ENCODE measurements at places on chromosomes 3 and 15. TPM values are rescaled to one million over a fixed set of nuclear protein-coding genes. Genes with fewer than 3 reads are reported as not detected.

The PLA2G4D gene
- not detected for total RNA-seq

The CRYBG3 gene
- total RNA-seq = 14.7 TPM

The SHF gene
- total RNA-seq = 4.4 TPM

The TIGIT gene
- total RNA-seq = not detected

The CFAP92 gene
- 0.36 TPM for total RNA-seq

The LRRC31 gene
- not detected for total RNA-seq

The GPR62 gene
- not detected for total RNA-seq

The LRRC2 gene
- total RNA-seq = 0.12 TPM

The IGSF11 gene
- 0.39 TPM for total RNA-seq

The ADAMTS17 gene
- total RNA-seq = 1.6 TPM

The CYP8B1 gene
- not detected for total RNA-seq

DNA sequence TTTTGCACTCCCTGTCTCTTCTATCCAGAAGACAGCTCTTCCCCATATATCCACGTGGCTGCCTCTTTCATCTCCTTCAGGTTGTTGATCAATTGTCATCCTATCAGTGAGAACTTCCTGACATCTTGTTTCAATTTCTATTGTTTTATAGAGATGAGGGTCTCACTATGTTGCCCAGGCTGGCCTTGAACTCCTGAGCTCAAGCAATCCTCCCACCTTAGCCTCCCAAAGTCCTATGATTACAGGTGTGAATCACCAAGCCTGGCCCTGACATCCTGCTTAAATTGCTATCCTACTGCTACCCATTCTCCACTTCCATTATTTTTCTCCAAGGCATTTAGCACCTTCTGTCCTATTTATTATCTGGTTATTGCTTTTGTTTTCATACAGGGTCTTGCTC lies 44.9 kb upstream of the IREB2 start:
- DNase-seq = no peak

- no peak for DNase-seq
These were observed 54.2 kb downstream of the B3GALNT1 start for GRCh38 chr3:161050935-161051334.

- no peak for DNase-seq
These were observed 9.1 kb upstream of the CALML4 start for GRCh38 chr15:68213991-68214837.

DNA sequence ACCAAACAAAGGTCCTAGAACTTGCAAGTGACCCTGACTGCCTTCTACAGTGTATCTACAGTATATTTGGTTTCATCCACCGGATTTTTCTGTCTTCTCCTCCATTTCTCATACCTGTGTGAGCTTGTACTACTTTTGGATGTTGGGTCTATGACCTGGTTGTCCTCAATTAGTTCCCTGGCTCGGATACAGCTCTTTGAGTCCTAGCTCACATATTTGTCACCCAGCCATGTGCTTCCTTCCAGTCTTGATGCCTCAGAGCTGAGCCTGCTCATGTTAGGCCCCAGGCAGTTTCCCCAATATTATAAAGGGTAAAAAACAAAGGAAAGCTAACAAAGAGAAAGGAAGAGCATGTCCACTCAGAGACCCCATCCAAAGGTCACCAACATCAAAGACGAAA lies 28.2 kb downstream of the ZNF385D start:
- DNase-seq = no peak

DNA sequence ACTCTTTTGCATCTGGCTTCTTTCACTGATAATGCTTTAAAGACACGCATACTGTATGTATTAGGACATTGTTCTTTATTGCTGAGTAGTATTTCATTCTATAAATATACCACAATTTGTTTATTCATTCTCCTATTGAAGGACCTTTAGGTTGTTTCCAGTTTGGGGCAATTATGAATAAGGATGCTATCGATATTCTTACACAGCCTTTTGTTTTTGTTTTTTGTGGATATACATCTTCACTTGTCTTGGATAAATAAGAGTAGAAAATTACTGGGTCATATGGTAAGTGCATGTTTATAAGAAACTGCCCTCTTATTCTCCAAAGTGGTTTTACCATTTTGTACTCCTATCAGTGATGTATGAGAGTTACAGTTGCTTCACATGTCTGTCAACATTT lies 61.8 kb upstream of the GOLGA6B start:
- DNase-seq = no peak

- DNase-seq = no peak
These were observed 32.8 kb upstream of the NFKBIZ start for GRCh38 chr3:101816215-101817149.

DNA sequence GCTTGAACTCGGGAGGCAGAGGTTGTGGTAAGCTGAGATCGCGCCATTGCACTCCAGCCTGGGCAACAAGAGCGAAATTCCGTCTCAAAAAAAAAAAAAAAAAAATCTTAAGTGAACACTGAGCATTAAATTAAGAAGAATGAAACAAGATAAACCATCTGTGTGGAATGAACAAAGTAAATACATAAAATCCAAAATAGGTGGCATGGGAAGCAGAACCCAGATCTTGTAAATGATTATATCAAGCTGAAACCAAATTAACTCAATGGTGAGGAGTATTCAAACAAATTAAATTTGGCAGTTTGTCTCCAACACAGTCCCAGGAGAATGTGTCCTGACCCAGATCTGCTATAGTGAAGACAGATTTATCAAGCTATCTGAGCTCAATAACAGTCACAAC lies 32.1 kb downstream of the STAG1 start:
- no peak for DNase-seq

DNA sequence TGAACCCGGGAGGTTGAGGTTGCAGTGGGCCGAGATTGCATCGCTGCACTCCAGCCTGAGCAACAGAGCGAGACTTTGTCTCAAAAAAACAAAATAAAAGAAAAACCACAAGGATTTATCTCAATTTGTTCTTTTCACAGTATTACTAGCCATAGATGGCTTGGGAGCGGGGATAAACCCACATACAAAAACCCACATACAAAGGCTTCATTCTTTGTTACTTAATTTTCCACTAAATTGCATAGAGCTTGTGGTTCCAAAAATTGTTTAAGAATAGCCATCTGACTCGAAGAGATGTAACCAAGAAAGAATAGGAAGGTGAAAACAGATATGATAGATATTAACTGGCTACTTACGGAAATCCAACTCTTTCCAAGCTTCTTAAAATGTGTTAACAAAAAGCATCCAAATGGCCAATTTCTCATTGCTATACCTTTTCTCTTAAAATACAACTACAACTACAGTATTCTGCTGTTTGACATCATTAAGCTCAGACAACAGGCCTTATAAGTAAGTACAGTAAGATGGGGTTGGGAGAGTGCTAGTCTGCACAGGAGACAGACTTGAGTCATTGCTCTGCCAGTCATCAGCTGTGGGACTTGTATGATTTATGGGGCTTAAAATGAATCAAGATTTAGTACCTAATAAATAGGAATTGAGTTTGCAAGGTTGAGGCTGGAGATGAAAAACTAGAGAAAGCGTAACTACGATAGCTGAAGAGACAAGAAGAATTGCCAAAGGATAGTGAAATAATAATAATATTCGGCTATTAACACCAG lies 96.6 kb upstream of the PLXND1 start:
- DNase-seq = peak; percentile 4

DNA sequence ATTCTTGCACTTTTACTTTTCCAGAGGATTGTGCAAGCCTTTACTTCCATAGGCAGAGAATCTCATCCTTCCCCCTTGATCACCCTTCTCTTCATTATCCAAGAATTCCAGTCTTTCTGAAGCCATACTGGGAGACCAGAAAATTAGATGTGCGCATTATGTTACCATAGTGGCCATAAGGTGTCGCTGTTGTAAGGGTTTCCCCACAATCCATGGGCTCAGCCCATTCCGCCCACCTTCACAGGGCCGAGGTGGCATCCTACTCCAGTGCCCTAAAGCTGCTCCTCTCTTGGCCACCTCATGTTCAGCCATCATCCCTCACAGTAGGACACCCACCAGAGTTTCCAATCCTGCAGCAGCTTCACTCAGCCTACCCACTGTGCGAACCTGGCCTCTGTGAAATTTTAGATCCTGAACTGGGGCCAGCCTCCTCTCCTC lies 35.0 kb downstream of the CTSH start:
- DNase-seq = peak; percentile 51

- no peak for DNase-seq
These were observed 9.5 kb downstream of the EDEM1 start for GRCh38 chr3:5197022-5197421.

DNA sequence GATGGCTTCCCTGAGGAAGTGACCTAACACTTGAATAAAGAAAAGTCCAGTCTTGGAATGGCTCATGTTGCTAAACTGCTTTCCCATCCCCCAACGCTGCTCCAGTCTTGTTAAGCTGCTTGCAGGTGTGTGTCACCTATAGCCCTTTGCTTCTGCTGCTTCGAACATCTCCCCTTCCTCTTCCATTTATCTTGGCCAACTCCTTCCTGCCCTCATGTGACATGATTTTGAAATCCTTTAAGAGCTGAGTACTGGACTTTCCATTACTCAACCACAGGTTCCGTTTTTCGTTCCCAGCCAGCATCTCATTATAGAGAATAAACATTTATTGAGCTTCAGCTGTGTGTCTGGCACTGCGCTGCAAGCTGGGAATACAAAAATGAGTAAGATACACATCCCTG lies 1.7 kb downstream of the ATG7 start:
- DNase-seq = no peak

DNA sequence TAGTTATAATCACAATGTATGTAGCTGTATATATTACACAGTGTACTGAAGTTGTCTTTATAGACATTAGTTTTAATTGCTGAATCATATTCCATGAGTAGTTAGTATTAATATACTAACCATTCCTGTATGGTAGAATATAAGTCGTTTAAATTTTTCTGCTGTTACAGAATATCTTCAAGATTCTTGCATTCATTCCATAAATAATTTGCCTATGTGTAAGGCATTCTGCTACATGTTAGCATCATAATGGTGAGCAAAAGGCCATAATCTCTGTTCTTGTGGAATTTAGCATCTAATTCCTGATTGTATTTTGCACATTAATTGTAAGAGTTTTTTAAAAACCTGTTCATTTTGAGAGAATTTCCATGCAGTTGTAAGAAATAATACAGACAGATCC lies 14.1 kb downstream of the GYG1 start:
- no peak for DNase-seq

GRCh38 chr3:186814100-186814499 lies 7.8 kb upstream of the RFC4 start:
- no peak for DNase-seq

GRCh38 chr3:45425237-45425933 lies 37.0 kb downstream of the LARS2 start:
- DNase-seq = no peak

DNA sequence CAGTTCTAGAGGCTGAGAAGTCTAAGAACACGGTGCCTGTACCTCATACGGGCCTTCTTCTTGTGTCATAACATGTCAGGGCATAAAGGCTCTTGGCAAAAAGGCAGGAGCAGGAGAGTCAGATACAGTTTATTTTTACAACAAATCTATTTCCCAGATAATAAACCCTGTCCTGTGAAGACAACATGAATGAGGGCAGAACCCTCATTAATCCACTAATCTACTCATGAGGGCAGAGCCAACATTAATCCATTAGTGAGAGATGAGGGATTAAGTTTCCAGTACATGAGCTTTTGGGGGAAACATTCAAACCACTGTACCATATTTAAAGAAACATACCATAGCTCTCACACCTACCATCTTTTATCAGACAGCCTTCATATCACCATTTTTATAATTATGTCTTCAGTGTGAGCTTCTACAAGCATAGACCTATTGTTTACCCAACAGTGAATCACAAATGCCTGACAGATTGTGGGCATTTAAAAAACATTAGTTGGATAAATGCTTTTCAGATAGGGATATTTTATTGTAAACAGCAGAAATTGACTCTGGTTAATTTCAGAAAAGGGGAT lies 645.8 kb downstream of the GRM7 start:
- no peak for DNase-seq

DNA sequence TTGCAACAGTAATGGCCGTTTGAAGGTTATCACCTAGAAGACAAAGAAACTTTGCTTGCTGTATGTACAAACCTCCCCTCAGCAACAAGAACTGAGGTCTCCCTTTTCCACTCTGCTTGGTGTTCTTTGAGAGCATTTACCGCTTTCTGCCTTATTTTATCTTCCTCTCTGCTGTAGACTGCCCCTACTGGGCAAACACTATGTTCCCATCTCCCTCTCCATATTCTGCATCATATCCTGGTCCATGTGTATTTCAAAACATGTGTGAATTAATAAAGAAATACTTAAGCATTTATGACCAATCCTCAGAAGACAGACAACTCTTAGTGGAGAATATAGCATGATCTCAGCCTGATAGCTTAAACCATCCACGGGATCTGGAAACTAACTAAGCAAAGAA lies 64.4 kb downstream of the ATP13A5 start:
- no peak for DNase-seq

DNA sequence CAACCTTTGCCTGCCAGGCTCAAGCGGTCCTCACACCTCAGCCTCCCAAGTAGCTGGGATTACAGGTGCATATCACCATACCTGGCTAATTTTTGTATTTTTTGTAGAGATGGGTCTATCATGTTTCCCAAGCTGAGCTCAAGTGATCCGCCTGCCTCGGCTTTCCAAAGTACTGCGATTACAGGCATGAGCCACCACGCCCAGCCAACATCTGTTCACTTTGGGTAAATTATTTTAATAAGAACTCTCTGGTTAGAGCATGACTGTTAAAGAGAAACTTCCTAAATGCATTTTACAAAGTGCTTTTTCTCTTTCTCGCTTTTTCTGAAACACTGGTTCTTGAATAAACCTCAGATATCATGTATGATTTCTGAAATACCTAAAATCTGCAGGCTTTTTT lies 172.5 kb downstream of the PTPRG start:
- DNase-seq = no peak

GRCh38 chr3:126434264-126434590 lies 39.5 kb downstream of the CFAP100 start:
- no peak for DNase-seq

DNA sequence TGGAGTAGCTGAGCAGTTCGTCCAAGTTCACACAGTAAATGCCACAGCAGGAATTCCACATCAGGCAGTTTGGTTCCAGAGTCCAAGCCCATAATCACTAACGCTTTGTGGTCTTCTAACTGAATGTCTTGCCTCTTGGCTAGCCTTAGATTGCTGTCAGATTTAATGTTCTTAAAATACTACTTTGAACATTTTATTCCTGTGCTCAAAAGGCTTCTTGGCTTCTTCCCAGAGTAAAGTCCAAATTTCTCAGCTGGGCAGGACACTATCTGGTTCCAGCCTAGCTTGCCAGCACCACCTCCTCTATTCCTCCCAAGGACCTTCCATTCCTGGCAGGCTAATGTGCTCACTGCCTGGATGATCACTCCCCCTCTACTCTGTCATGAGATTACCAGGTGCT lies 256.9 kb downstream of the SQOR start:
- peak; percentile 78 for DNase-seq

DNA sequence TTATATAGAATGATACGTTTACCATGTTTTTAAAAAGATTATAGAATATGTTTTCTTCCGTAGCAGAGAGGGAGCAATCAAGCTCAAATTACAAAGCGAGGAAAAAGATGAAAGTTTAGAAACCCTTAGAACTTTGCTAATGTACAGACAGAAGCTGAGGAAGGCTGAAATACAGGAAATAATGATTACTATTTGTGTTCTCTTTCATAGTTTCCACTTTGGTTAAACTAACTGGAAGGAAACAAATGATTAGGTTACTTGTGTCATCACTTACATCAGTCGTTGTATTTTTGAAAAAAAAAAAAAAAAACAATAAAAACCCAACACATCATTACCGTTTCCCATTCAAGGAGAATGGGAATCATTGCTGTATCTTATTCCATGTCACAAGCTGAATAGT lies 337.8 kb upstream of the CBLB start:
- DNase-seq = no peak
